ENCODE measurements at places on chromosomes 12 and 14. TPM values are rescaled to one million over a fixed set of nuclear protein-coding genes. Genes with fewer than 3 reads are reported as not detected.

DNA sequence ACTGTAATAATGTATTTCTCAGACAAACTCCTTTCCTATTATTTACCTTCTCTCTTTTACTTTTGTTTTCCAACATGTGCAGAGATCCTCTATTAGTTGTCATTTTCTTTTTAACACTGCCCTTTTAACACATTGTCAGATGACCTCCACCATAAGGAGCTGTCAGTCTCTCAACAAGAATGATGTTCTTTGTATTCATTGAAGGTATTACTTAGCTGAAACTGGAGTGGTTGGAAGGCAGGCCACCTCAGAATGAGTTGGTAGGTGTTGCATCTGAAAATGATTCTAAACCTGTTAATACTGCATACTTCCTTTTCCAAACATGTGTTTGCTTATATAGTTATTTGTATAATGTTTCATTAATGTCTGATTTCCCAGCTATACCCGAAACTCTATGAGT, 16.9 kb downstream of the TMEM117 start:
- H3K27ac ChIP-seq: no peak overlapping the region
- H3K4me1 ChIP-seq: no peaks in the 10 kb centered on the region
- no peaks in the 10 kb centered on the region for H3K27me3 ChIP-seq
- no peak overlapping the region for H3K4me3 ChIP-seq
- no peaks in the 10 kb centered on the region for H3K36me3 ChIP-seq

DNA sequence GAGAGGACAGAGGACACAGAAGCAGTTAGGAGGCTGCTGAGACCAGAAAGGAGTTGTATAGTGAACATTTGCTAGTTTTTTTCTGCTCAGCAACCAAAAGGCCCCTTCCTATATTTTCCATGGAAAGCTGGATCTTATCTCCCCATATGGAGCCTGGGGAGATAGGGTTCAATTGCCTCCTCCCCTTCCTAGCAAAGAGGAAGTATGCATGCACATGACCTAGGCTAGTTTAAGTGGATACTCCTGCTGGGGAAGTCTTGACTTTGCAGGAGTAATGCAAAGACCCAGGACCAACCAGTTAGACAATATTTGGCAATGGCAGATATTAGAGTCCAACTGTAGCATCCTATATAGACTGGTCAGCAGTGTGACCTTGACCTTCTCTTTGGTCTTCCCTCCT, 15.1 kb downstream of the CHD8 start:
- no peaks in the 10 kb centered on the region for H3K27me3 ChIP-seq
- DNase-seq: no peak

Gene RIPK3
- total RNA-seq: 1.4 TPM

Gene GLI1
- total RNA-seq: 5.4 TPM

Measured in spinal cord (tissue), 10 donors.